ENCODE measurements at places on chromosomes 4 and X.

DNA sequence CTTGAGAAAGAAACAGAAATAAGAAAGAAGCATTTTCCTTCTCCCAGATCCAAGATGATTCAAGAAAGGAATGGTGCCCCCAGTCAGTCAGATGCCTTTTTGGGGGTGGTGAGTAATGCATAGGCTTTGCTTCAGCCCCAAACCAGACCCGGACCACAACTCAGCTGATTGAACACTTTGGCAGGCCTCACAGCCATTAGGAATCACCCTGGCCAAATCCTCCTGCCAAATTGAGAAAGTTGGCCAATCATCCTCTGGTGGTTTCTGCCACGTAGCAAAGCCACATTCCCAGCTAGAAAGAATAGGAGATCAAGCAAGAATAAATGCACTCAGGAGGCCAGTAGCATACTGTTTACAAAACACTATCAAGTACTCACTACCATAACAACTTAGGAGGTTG, 33.7 kb downstream of the FRMD7 start:
- DNase-seq, result no peak

DNA sequence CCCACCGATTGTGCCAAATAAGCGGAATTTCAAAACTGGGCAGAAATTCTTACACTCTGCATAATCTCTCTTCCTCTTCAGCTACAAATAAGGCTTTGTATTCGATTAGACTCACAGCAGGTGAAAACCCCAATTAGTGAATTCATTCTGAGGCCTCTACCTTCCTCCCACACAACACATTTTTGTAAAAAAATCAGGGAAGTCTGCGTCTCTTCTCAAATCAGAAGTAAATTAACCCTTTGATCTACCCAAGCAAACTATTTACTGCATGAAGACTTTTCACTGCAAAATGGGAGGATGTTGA, 200.6 kb upstream of the FTHL17 start:
- DNase-seq, result no peak

GRCh38 chr4:161907590-161907955, 256.2 kb downstream of the FSTL5 start:
- DNase-seq, result no peak

GRCh38 chrX:5681159-5681558, 547.5 kb downstream of the NLGN4X start:
- DNase-seq, result no peak

DNA sequence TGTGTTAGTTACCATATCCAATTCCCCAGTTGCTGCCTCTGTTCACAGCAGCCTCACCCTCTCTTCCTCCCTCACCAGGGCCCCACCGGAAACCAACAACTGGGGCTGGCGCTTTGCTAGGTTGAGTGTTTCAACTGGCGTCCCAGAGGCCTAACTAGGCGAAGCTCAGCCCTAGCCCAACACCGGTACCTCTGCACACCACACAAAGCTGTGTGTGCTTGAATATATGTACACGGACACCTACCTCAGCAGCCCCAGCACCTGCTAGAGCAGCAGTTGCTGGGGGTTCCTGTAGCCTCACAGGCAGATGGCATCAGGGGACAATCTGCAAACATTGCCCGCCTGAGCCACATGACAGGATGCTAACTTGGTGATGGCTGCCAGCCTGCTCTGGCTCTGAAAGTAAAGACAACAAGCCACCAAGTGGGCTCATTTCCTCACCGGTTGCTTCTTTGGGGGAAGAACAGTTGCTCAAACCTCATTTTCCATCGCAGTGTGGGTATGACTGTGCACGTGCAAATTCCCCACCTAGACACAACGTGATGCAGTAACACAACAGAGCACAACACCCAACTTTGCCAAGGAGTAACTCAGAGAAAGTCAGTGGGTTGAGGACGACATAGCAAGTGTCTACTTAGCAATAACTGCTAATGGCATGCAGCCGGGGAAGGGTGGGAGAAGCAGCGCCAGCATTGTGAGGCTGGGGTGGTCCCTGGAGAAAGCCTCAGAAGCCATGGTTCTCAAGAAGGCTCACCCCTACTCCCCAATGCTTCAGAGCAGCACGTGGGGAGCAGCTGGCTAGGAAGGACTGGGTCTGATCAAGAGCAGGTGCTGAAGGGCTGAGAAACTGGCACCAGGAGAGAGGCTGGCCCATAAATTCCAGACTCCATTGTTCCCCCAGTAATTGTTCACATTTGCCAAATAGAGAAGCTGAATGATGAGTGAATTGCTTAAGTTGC, 139.5 kb downstream of the SH3KBP1 start:
- DNase-seq, result no peak

DNA sequence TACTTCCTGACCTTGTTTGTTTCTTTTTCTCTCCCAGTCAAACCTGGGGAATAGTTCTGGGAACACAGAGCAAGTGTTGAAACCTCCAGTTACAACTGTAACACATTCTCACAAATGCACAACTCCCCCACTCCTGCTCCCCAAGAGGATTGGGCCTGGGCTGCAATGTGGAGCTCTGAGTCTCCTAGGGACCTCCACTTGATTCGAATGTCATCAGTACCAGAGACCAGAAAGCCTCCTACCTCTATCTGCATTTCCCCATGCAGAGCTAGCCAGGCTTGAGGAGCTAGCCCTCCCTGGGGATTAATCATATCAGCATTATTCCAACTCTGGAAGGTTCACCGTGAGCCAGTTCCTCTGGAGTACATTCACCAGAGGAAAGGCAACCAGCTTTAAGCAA, 41.7 kb upstream of the CITED1 start:
- DNase-seq, result no peak

GRCh38 chr4:24808261-24808660, 12.9 kb downstream of the SOD3 start:
- DNase-seq, result no peak

DNA sequence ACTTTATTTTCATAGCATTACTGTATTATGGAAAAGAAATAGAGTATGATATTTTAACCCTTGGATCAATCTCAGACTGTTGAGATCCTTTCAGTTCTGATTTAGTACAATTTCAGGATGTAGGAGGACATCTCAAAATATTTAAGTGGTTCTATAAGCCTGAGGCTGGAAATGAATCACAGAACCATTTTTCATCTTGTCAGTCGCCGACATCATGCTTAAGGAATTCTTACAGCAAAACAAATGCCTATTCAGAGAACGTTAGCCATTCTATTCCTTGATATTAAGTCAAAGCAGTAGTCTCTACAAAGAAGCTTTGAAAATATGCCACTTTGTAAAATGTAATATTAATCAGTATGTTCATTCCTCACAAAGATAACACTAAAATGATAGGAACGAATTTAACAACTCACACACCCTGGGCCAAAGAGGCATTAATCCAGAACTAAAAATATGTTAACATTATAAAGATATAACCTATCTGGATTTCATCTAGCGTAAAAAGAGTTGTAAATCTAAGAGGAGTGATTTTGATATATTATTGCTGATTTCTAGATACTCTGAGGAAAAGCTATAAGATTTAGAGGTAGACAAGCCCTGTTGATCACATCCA, 152.0 kb downstream of the GASK1B start:
- DNase-seq, result no peak

DNA sequence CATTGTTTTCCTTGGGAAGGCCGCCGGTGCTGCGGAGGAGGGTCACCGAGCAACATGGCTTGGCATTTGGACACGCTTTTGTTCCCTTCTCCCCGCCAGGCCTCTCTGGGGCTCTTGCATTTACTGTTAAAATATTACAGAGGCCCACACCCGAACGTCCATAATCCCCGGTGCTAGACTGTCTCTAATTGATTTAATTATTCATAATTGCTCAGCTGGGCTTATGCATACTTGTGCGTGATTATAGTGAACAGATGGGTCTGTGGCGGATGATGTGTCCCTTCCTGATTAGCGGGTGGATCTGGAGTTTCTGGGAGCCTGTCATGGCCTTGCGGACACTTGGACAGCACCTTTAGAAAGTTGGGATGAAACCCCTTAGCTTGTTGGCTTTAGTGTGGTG, 100.2 kb upstream of the MSX1 start:
- no peak for DNase-seq

DNA sequence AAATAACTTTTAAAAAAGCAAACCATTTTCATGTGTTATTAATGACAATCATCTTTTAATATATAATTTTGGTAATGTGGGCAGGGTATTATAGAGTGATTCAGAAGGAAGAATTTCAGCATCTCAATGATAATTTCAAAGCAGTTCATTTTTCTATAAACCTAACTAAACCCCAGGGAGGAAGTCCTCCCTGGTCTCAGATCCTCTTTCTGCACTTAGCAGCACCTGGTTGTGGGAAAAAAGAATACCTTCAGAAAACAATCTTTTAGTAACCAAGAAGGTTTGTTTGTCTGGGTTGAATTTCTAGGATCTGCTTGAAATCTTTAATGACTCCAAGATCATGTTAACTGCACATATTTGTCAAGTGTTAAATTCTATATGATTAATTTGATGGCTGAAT, 29.9 kb downstream of the DKK2 start:
- no peak for DNase-seq

DNA sequence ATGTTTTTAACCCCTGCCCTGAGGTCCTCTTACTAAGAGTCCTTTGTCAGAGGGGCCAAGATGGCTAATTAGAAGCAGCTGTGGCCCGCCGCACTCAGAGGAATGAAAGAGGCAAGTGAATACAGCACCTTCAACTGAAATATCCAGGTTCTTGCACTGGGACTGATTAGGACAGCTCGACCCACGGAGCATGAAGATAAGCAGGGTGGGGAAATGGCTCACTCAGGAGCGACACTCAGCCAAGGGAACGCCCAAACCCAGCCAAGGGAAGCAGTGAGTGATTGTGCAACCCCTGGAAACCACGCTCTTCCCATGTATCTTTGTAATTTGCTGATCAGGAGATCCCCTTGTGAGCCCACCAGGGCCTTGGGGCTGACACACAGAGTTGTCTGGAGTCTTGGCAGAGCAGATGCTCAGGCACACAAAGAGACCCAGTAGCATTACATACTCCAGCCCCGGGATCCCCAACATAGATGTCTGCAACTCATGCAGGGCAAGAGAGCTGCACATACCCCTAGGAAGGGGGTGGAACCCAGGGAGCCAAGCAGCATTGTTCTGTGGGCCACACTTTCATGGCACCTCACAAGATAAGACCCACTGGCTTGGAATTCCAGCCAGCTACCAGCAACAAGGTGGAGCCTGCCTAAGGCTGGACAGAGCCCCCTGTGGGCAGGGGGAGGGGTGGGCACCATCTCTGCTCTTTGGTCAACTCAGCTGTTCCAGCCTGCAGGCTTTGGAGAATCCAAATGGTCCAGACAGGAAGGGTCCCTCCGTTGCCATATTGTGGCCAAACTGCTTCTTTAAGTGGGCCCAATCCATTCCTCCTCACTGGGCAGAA, 23.3 kb downstream of the F8A3 start:
- DNase-seq, result no peak

GRCh38 chr4:7860600-7861163, 79.0 kb downstream of the AFAP1 start:
- DNase-seq, result no peak

DNA sequence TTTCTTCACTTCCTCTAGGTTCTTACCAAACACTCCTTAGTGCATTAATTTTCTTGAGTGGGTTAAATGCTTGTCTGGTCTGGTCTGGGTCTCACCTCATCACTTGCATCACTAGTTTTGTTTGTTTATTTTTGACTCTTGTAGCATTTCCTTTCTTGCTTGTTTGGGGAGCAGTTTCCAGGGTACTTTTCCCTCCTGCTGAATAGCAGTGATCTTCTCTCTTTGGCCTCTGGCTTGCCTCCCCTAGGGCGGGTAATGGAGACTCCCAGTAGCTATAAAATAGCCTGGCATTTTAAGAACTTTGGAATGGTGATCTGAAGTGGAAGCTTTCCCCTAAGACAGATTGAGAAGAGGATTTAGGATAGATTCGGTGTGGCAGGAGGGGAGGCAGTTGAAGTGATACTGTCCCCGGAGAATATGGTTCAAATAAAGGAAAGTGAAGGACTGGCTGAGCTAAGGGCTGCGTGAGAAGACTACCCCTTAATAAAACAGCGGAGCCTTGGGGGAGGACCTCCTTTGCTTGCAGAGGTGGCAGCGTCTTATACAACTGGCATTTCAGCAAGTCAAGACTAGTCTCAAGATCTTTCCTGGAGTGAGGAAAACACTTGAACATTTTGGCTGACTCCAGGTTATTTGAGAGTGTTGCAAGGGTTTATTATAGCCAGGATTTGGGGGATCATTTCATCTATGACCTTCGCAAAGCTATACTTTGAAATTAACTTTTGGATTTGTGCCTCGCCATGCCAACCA, 190.6 kb downstream of the FRAS1 start:
- DNase-seq, result no peak

- DNase-seq, result no peak
Observed at GRCh38 chrX:118760025-118760424, 32.6 kb downstream of the IL13RA1 start.

- DNase-seq, result no peak
Observed at GRCh38 chrX:150694738-150695410, 1.7 kb downstream of the MTMR1 start.

GRCh38 chrX:6614506-6614905, 79.6 kb upstream of the VCX3A start:
- no peak for DNase-seq

DNA sequence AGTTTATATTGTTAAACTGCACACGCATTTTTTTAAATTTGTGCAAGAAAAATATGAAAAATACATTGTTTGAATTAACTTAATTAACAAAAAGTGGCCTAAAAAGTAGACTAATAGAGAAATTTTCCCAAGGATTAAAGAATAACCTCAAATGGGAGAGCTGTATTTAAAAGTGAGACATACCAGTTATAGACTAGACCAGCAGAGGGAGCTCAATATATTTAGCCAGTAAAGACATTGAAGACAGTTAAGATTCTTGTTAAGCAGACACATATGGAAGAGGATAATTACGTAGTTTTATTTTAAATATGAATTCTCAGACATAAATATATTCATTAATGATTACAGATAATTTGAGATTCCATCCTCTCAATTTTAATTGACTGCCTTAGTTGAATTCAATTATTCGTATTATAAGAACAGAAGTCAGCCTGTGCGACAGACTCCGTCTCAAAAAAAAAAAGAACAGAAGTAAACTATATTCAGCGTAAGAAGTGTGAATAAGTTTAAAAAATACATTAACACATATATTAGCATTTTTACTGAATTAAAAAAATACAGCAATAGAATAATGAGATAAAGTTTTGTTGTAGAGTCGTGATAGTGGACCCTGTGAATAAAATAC, 64.8 kb downstream of the GLRA3 start:
- DNase-seq, result no peak

DNA sequence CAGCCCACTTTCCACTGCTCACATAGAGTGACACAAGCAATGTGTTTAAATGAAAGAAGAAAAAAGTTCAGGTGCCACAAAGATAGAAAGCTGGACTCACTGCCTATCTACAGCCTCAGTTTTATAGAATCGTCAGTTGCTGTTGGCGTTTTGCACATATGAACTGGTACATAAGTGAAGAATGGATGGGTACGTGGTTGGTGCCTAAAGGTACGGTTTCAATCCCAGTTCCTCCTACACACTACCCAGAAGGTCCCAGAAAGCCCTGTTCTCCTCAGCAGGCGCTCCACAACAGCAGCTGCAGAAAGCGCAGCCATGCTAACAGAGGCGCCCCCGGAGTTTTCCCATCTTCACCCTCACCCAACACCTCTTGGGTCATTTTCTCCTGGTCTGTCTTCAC, 23.6 kb downstream of the CHST7 start:
- no peak for DNase-seq
